ENCODE measurements at places on chromosomes 2 and 18.

- DNase-seq = no peak
These were observed 42.4 kb upstream of the EFEMP1 start for GRCh38 chr2:55965966-55966365.

DNA sequence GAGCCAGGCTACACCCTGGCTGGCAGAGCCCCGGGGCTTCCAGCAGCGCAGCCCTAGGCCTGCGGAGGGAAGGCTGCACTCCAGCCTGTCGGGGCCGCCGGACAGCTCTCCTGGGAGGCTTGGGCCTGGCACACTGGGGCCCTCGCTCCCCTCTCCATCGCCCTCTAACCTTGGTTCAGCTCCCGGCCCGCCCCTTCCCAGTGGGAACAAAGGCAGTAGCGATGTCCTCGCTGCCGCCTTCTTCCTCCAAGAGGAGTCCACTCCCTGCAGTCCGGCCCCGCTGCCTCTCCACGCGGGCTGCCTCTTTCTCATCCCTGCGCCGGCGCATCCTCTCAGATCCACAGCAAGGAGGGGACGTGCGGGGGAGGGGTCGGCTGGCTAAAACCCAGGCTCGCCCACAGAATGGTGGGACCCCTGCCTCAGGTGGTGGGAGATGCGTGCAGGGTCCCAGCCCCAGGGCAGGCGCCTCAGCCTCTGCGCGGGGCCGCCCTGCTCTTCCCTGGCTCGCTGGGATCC, 138.1 kb downstream of the TWIST2 start:
- no peak for DNase-seq

- no peak for DNase-seq
These were observed 495.6 kb upstream of the ZEB2 start for GRCh38 chr2:145015561-145015960.

GRCh38 chr18:24702001-24702515, 241.6 kb downstream of the HRH4 start:
- DNase-seq = no peak

DNA sequence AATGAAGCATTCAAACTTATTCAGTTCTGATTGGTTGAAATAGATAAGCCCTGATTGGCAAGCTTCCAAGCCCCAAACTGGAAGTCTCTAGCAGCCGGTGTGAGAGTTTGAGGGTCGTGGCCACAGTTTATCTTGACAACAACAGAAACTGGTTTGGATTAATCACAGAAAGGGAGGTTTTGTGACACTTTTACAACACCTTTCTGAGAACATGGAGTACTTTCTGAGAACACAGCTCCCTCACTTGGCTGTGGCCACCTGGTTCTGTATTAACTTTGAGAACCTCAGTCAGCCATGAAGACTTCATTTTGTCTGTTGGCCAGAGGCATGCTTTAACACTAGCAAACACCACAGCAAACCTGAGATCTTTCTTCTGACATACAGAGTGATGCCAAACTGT, 280.7 kb upstream of the VWC2L start:
- DNase-seq = no peak

DNA sequence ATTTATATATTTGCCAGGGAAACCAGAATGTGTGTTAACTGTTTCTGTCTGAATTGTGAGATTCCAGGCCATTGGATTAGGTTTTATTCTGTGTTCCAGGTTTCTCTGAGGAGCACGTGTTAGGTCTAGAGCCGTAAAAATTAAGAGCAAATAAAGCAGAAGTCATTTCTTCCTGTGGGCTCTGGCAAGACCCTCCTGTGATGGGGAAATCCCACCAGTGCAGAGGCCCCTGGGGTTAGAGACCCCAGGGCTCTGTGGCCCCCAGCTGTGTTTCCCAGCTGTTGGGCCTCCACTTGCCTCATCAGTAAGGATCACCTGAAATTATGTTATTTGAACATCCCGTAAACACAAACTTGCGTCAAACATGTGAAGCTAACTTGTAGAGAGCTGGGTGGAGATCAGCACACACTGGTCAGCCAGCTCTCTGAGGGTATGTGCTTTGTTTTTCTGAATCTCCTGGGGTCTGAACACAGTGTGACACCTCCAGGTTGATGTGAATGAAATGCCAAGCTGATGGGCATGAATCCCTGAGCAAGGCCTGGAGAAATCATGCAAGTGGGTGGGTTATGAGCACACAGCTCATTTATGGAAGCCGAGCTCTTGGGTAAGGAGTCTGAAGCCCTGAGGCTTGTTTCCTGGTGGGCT, 50.3 kb downstream of the HK2 start:
- DNase-seq = no peak

- DNase-seq = no peak
These were observed 197.8 kb upstream of the MYT1L start for GRCh38 chr2:2528846-2529245.

- no peak for DNase-seq
These were observed 126.3 kb downstream of the NRP2 start for GRCh38 chr2:205808486-205809121.

- no peak for DNase-seq
These were observed 296.9 kb downstream of the SATB2 start for GRCh38 chr2:199160677-199161465.

GRCh38 chr2:149039213-149039724, 770 bp downstream of the LYPD6B start:
- no peak for DNase-seq

GRCh38 chr2:49189512-49190225, 35.4 kb upstream of the FSHR start:
- DNase-seq = no peak

DNA sequence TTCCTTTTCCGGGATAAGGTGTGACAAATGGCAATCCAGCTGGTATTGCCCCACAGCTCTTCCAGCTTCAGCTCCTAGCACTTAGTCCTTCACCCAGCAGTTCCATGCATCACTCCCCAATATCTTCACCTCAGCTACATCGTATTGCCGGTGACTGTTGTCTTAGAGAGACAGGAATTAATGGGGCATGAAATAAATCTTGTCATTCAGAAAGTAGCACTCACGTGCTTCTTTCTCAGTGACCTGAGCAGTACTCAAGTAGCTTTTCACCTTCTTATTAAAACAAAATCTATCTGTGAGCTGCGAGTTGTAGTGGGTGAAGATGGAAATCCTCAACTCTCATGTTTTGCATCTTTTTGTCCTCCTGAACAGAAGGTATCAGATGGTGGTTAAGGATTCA, 72.8 kb downstream of the PTH2R start:
- DNase-seq = no peak

DNA sequence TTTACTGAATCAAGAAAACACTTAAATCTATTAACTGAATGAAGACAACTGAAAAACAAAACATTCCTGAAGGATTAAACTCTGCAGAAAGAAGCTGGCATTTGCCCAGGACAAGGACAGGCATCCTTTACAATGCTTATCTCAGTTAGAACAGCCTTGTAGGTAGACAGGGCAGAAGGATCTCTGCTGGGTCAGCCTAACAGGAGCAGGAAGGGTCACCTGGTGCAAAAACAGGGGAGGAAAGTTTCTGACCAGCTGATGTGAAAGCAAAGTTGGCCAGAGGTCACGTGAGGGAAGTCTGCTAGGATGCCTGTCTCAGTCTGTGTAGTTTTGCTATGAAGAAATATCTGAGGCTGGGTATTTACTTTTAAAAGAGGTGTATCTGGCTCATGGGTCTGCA, 348.6 kb downstream of the ANAPC1 start:
- DNase-seq = no peak

DNA sequence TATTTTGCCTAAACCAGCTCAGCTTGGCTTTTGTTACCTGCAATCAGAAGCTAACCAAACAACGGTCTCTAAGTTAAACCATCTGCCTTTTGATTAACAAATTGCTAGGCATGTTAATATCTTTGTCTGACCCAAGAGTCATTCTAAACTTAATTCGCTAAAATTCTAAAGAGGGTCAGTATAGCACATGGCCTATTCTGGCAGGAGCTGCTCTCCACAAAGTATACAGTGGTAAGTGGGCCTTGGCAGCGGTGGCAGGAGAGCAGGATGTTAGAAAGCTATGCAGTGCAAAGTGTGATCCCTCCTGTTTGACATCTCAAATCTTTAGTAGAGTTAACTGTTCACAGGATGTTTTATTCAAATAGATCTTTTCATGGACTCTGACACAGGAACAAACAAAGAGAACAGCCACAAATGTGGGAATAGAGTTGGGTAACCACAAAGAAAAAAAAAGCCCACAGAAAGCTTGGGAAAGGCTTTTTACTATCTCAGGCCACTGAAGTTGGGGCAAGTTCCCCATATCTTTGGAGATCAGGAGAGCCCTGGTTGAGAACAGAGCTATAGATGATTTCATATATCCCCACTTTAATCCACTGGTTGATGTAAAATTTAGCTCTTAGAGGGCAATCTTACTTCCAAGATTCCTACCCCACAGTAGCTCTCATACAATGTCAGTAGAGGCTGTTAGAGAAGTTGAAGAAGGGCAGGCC, 10.6 kb downstream of the CFAP210 start:
- no peak for DNase-seq

DNA sequence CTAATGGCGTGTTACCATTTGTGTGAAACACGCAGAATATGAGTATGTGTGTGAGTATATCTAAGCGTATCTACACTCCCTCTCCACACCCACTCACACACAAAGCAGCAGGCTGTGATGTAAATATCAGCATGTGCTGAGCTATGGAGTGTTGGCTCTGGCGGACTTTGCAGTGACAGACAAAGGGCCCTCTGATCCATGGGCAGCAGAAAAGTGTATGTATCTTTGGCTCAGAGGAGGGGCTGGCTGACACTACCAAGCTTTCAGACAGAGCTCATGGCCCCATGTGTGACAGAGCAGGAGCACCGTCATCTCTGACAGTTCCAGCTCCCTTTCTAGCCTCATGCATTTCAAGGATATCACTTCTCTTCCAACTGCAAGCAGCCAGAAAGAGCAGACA, 57.2 kb upstream of the ASB18 start:
- no peak for DNase-seq

- no peak for DNase-seq
These were observed 110.9 kb upstream of the MSTN start for GRCh38 chr2:190173392-190173791.

GRCh38 chr2:23694058-23695045, 232.6 kb downstream of the ATAD2B start:
- no peak for DNase-seq

GRCh38 chr18:35451032-35451431, 46.7 kb downstream of the INO80C start:
- DNase-seq = no peak

DNA sequence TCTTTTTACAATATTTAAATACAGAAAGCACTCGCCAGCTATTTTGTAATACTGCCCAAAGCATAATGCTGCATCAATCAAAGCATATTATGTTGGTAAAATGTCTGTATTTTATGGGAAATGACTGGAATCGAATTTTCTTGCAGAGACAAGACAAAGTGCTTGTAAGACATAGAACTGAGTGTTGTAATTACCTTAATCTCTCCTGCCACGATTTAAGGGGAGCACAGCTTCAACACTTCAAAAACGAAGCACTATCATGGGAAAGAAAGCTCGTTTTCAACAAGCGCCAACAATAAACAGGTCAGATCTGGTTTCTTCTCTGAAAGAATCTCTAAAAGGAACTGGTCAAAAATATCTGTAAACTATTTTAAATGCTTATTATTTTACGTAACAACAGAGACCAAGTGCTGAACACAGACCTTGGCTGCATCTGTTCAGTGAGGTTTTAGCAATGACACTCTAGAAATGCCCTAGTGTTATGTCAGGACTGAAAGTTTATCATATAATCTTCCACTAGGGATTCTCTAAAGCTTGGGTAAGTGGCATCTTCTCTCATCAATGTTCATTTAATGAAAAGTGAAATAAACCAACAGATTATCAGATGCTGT, 19.0 kb downstream of the RND3 start:
- no peak for DNase-seq

DNA sequence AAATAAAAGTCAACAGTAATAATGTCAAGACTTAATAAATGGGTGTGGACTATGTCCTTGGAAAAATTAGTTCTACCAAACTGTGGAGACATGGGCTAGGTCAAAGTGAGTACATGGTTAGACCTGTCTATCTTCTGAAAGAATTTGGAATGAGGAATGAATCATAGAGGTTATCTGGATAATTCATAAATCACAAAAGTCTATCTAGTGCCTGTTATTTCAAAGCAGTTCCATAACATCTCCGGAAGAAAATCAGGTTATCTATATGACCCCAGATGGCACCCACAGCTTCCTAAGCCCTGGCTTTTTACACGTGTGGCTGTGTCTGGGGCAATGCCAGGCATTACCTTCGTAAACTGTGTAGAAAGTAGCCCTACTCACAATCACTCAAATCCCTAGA, 272.0 kb downstream of the ETAA1 start:
- no peak for DNase-seq

DNA sequence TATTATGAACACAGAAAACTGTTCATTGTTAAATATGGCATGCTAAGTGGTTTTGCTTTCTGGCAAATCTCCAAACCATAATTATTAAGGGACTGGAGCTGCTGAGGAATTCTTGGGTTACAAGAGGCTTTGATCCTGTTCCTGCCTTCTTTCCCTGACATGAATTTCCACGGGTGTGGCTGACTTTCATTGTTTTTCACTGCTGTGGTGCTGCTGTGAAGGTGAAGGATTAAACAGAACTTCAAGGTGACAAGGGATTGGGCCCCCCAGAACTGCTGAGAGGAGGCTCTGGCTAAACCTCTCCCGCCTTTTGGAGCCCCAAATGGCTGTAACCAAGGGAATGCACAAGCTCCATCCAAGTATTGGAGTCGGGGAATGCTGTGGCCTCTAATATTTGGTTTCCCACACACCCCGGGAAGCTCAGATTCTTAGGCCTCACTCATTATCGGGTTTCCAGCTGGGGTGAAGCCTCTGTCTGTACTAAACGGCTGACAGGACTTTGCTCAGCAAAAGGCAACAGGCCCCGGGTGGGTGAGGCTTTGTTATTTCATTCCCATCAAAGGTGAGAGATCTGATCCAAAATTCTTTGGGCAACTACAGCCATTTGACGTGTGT, 29.0 kb upstream of the ZFP36L2 start:
- no peak for DNase-seq

DNA sequence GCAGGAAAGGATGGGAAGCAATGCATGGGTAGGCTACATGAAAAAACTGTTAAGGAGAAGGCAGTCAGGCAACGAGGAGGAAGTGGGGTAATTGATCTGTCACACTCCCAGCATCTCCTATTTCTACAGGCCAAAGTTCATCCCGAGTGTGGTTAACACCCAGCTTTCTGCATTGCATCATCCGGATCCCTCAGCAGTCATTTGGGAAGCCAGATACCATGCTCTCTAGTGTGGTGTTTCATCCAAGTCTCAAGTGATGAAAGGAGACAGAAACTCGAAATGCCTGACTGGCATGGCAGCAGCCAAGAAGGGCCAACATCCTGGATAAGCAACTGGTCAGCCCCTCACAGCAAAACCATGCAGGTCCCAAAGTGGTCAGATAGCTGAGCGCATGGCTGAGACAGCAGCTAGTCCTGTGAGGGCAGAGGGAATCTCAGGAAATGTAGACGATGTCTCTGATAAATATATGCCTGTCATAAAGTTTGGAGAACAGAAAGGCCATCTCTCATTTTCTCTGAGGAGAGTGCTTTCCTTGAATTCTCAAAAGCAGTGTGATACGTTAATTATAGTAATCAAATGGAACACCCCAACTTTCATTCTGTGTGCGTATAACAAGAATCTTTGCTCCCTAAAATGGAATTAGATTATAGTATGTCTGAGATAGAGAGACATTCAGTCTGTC, 24.8 kb upstream of the HNRNPA3 start:
- no peak for DNase-seq

GRCh38 chr2:198327526-198327925, 523.1 kb downstream of the PLCL1 start:
- no peak for DNase-seq

Data from NT2/D1 (cell line).